ENCODE measurements at places on chromosomes 6 and 20.

DNA sequence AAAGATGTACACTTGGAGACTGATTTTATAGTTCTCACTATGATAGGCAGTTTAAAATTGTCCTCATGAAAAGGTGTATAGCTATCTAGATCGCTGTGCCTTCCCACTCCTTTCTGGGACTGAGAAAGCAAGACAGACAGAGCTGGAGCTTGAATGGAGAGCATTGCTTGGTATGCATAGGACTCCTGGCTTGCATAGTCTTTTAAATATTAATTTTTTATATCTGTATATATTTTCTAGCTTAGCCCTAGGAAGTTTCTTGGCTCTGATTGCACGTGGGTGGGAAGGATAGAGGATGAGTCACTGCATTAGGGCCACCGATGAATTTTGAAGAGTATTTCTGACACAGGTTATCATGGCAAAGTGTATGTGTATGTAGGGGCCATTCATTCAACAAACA, 150.0 kb upstream of the SPACA1 start:
- DNase-seq = peak; percentile 4

DNA sequence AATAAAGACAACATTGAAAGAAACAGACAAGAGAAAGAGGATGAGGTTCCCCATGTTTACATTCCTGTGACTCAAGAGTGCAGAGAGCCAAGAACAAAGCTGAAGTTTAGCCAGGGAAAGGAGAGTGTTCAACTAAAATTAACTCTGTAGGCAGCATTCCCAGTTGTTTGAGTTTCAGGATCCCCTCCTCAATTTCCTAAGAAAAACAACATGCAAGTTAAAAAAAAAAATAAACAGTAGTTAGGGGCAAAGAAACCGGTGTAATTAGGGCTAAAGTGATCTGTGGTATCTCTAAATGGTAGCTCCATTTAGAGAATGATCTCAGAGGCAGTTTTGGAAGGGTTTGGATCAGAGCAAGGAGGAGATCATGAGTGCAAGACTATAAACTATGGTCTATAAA, 30.9 kb upstream of the RAB23 start:
- peak; percentile 68 for DNase-seq

DNA sequence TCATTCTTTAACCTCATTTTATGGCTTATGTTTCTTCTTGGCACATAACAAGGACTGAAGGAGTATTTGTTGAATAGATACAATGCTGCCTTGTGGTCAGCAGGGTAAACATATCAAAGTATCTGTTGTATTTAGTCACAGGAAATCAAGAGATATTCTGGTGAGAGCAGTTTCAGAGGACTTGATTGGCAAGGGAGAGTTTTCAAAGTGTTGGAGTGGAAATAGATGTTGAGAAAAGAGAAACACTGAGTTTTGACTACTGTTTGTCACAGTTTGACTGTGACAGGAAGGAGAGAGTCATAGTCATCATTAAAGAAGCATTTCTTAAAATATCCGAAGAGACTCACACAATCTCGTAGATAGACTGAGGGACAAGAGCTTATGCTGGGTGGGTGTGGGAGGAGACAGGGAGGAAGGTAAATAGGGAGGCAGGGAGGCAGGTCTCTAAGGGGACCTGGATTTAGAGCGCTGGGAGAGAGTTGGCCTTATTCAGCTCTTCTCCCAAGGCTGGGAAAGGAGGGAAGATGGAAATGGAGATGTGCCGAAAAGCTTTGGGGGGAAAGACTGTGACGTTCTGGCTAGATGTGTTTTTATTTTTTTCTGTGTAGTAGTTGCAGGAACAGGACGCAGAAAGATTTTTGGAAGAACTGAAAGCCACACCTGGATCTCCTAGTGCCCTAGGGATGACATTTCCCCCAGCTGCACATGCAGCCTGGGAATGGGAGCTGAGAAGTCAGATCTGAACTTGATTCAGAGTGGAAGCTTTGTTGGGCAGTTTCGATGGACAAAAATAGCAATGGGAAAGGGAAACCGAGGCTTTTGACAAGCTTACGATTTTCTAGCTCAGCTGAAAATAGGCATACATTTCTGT, 65.0 kb upstream of the IFNGR1 start:
- DNase-seq = peak; percentile 49

DNA sequence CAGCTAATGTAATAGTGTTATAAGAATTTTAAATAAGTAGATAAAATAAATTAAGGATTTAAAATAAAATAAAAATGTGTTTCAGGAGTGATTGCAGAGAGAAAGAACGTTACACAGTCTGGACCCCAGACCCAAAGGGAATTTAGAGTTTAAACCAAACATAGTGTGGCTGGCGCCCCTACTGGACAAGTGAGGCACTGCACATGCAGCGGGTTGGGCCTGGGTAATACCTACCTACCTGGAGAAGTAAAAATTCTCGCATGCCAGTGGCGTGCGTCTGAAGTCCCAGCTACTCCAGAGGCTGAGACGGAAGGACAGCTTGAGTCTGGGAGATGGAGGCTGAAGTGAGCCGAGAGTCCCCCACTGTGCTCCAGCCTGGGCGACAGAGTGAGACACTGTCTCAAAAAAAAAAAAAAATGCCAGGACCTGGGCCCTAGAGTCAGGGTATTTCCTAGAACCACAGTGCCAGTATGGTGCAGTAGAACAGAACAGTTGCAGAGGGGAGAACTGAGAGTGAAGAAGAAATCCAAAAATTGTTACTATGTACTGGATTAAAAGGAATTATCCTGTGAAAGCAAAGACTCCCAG, 71.4 kb upstream of the TCF21 start:
- no peak for DNase-seq

GRCh38 chr6:143276436-143276835, 174.1 kb downstream of the ADAT2 start:
- no peak for DNase-seq

- no peak for DNase-seq
These were observed 580.1 kb upstream of the CITED2 start for GRCh38 chr6:139954463-139955071.

GRCh38 chr20:11445891-11446290, 471.8 kb upstream of the BTBD3 start:
- no peak for DNase-seq

DNA sequence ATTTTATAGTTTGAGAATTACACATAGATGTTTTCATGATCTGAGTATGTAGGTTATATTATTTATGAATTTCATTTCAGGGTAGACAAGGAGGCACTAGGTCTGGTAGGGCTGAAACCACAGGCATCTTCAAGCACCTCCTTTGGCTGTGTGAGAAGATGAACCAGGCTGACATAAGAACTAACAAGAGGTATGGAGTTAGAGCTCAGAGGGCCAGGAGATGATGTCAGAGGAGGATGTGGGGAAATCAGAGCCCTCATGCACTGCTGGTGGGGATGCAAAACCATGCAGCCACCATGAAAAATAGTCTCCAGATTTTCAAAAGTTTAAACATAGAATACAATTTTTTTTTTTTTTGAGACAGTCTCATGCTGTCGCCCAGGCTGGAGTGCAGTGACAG, 13.6 kb upstream of the RIPOR3 start:
- DNase-seq = peak; percentile 23

- DNase-seq = peak; percentile 30
These were observed 1.1 kb downstream of the BAG2 start for GRCh38 chr6:57173056-57173885.

GRCh38 chr6:160005211-160005610, 36.3 kb downstream of the IGF2R start:
- no peak for DNase-seq

GRCh38 chr20:33697129-33697528, 10.9 kb upstream of the E2F1 start:
- peak; percentile 68 for DNase-seq

DNA sequence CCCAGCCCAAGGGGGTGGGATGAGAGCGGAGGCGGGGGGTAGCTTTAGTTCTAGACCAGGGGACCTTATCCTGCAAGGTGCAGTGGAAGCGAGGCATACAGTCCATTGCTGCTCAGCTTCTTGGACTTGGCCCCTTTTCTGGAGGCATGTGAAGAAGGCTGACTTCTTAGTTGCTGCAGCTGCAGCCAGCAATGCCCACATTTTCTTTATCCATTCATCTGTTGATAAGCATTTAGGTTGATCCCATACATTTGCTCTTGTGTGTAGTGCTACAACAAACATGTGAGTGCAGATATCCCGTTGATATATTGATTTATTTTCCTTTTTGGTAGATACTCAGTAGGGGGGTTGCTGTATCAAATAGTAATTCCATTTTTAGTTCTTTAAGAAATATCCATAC, 461.2 kb upstream of the IMPG1 start:
- DNase-seq = no peak

GRCh38 chr20:62923669-62924441, 2.5 kb downstream of the DIDO1 start:
- no peak for DNase-seq

- no peak for DNase-seq
These were observed 155.2 kb upstream of the RIN2 start for GRCh38 chr20:19602675-19603375.

All from fibroblast of skin of back (primary cell).